Mucosa of gallbladder (tissue), 1 donor: ENCODE measurements at places on chromosomes 16 and 17. TPM values are rescaled to one million over a fixed set of nuclear protein-coding genes. Genes with fewer than 3 reads are reported as not detected.

COQ7 gene
- total RNA-seq = 26.2 TPM

CSH1 gene
- not detected for total RNA-seq

C16orf46 gene
- total RNA-seq = 1.2 TPM

MILR1 gene
- 8.3 TPM for total RNA-seq

GP1BA gene
- not detected for total RNA-seq

CHRNE gene
- total RNA-seq = 9.4 TPM

RUNDC3A gene
- 1.4 TPM for total RNA-seq
